Cortex of kidney (tissue), 1 donor: ENCODE measurements at places on chromosomes 16 and 17.

DNA sequence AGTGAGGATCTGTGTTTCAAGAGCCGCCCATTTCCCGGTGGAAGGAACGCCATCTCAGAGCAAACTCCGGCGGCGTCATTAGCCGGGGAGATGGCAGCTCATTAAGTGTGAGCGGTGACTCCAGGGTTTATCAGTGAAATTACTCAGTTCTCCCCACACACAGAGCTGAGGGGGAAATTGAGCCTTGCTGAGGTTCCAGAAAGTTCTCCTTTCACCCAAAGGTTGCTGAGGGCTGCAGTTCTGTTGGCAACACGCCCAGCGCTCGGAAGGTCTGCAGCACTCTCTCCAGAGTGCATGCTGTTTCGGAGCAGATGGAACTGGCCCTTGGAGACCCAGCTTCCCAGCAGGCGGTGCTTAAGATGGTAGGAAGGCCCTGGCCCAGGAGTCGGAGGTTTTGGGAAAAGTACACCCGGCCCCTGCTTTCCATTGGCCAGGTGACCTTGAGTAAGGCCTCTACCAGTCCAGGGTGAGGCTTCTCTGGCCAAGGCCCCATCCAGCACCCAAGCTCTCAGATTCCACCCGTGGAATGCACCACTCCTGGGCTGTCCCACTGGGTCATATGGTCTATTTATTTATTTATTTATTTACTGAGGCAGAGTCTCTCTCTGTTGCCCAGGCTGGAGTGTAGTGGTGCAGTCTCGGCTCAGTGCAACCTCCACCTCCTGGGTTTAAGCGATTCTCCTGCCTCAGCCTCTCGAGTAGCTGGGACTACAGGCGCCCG, 167.7 kb upstream of the CIBAR2 start:
- DNase-seq = no peak

- DNase-seq = no peak
These were observed 136.9 kb upstream of the FOXF1 start for GRCh38 chr16:86373276-86373901.

GRCh38 chr16:83727018-83727417, 80.8 kb upstream of the HSBP1 start:
- no peak for DNase-seq

DNA sequence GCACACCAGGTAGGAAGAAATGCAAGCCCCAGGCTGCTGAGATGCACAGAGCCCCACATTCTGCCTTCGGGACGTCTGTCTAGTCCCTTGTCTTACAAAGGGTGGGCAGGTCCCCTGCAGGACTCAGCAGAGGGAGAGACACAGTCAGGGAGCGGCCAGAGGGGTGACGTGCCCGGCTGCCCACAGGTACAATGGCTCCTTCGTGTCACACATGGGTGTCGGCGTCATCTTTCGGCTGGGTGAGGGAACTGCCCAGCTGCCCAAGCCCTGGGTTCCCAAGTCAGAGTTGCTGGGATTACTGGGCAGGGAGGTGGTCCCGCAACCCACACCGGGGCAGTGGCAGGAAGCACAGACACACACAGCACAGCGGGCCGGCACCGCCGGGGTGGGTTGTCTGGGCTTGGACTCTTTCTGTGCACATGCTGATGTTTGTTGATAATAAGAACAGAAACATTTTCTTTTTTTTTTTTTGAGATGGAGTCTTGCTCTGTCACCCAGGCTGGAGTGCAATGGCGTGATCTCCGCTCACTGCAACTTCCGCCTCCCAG, 80.6 kb downstream of the JPH3 start:
- DNase-seq = no peak

- no peak for DNase-seq
These were observed 123.0 kb downstream of the MSI2 start for GRCh38 chr17:57379237-57379894.

DNA sequence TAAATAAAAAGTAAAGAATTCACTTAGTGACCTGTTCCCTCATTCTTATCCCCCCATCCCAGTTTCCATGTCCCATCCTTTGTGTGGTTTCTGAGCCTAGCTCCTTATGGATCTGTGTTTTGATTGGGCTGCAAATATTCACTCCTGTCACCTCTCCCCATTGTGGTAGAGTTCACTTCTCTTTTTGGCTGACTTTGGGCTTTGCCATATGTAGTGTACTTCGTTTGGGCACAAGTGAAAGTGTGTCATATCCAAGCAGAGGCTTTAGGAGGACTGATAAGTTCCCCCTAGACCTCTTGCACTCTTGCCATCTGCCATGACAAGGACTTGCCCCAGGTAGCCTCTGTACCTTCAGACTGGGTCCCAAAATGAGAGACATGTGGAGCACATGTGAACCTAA, 13.0 kb upstream of the DHRS7B start:
- DNase-seq = no peak

GRCh38 chr16:19274165-19274797, 11.2 kb upstream of the CLEC19A start:
- DNase-seq = no peak

GRCh38 chr16:30395155-30395991, at the start of gene ZNF48:
Gene ZNF48 (plus strand): TSS chr16:30395420. CDS start chr16:30395795, 375 bp downstream.
- DNase-seq = peak; percentile 29

- no peak for DNase-seq
These were observed 13.2 kb downstream of the GABARAPL2 start for GRCh38 chr16:75579281-75579834.

DNA sequence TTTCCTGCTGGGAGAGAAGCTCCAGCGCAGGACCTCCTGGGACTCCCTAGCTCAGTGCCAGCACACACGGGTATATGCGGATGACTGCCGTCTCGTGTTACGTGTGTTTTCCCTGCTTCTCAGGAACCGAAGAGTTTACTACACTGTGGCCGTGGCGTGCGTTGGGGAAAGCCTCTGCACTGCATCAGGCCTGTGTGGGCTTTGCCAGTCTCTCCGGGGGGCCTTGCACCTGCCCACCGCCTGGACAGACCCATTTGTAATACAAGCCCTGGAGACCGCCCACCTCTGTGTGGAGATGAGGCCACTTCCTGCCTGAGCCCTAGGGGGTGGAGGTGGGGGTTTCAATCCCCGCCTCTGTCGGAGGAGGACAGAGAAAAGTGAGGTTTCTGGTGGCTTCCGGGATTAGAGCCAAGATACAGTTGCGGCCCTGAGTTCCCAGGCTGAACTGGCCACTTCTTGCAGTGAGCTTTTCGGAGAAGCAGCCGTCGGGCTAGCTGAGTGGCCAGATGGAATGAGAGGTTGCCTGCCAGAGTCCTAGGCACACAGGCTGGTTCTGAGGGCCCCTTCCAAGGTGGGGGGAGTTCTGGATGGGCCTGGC, 43.4 kb upstream of the GSE1 start:
- no peak for DNase-seq

DNA sequence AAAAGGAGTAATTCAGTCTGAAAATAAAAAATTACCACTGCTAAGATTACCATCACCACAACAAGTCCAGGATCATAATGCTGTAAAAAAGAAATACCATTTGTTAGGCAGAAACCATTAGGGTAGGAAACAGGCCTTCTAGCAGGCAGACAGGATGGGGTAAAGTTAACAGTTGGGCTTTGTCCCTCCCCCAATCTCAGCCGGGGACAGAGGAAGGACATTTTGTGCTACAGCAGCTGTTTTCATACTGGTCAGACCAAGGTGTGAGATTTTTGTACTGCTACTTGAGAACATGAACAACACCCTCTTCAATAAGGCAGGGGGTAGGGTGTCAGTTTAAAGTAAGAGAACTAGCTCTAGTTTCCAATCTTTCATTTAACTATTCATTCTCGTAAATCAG, 49.2 kb upstream of the ITGA2B start:
- no peak for DNase-seq

DNA sequence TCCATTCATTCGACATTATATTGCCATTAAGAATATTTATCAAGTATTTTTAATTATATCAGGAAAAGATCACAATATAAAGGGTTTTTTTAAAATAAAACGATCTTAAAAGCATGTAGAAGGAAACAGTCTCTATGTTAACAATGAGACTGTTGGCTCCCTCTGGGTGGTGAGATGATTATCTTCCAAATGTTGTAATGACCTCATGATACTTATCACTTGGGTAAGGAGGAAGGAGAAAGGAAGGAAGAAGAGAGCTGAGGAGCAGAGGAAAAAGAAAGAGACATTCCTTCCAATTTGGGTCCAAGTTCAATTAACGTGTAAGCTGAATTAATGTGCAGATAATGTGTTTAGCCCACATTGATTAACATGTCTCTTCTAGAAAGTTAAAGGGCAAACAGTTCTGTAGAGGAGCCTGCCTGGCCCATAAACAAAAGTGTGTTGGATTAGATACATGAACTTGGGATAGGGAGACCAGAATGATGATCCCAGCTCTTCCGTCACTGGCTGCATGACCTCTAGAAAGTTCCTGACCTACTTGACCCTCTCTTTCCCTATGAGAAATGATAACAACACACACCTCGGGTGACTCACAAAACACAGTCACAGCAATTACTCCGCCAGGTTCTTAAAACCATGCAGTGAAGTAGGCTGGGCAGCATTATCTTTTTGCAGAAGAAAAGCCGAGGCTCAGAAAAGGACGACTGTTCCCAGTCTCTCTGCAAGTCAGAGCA, 32.0 kb downstream of the PIMREG start:
- no peak for DNase-seq

DNA sequence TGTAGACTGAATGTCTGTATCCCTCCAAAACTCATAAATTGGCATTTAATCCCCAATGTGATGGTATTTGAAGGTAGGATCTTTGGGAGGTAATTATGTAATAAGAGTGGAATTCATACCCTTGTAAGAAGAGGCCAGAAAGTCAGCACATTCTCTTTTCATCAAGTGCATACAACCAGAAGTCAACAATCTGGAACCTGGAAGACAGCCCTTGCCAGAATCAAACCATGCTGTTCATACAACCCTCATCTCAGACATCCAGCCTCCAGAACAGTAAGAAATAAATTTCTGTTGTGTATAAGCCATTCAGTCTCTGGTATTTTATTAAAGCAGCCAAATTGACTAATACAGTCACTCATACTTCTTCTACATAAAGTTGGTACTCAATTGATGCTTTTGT, 481.0 kb upstream of the SOX9 start:
- no peak for DNase-seq

DNA sequence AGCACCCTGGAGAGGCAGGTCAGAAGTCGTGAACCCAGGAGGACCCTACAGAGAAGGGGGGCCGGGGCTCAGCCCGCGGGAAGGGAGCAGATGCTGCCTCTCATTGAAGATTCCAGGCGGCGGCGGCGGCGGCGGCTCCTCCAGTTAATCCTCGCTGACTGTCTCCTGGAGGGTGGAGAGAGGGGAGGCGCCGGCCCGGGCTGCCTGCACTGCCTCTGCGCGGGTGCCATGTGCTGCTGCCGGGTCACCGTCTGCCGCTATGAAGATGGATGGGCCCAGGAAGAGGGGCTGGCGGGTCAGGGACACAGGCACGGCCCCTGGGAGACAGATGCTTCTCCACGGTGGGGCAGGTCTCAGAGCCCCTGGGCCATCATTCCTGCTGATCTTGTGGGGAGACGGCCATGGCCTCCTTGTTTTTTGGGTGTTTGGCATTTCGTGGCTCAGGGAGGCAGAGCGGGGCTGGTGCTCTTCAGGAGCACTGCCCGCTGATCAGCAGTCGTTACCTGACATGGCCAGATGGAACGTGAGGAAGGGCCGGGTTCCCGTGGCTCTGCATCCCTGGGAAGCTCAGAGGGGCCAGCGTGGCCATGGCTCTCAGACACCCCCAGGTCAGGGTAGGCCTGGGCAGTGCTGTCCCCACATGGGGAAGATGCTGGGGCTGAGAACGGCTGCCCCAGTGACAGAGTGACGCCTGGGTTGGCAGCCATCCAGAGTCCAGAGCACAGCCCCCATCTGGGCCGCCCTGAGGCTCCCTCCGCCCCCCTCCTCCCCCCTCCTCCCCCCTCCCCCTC, 36.1 kb downstream of the GINS2 start:
- DNase-seq = no peak

DNA sequence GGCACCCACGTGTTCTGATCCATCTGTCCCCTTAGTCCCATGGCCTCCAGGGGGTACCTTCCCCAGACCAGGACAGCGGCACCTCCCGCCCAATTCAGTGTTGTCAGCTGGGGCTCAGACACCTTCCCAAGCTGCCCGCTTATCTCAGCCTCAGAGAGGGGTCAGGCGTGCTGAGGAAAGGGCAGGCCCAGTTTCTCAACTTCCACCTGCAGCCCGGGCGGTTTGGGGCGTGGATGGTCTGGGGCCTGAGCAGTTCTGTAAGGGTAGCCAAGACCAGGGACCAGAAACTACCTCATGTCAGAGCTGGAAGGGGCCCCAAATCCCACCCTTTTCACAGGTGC, 5.1 kb downstream of the PLCD3 start:
- no peak for DNase-seq

DNA sequence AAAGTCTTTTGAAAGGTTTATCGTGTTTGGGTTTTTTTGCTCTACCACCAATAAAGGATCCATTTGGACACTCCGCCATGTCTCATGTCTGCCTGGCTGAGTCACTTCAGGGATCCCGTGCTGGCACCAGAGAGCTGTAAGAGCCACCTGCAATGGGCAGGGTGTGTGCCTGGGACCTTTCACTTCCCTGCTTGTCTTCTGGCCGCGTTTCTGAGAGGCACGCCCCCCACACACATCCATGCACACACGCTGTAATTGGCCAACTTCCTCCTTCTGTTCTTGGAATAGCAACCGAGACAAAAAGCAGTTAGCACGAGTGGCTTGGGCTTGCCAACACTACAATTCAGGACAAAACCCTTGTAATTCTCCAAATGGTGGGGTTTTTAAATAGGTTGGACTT, 9.8 kb upstream of the SOST start:
- DNase-seq = no peak

- DNase-seq = no peak
These were observed 192.4 kb upstream of the GSE1 start for GRCh38 chr16:85420501-85421337.
